ENCODE measurements at places on chromosomes 4 and X.

DNA sequence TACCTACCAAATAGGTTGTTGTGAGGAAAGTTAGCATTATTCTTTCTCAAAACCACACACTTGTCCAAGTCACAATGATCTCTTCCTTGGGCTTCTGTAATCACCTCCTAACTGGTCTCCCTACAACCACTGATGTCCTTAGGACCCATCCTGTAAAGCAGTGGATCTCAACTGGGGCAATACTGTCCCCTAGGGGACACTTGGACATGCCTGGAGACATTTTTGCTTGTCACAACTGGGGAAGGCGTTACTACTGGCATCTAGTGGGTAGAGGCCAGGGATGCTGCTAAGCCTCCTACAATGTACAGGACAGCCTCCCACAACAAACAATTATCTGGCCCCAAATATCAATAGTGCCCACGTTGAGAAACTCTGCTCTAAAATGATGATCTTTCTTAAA, 118.7 kb upstream of the AP1S2 start:
- DNase-seq, result no peak
- H3K27ac ChIP-seq, result no peak overlapping the region
- no peaks in the 10 kb centered on the region for H3K36me3 ChIP-seq
- no peaks in the 10 kb centered on the region for H3K27me3 ChIP-seq
- H3K4me1 ChIP-seq, result no peaks in the 10 kb centered on the region

- no peaks in the 10 kb centered on the region for H3K36me3 ChIP-seq
- DNase-seq, result no peak
- no peaks in the 10 kb centered on the region for H3K27me3 ChIP-seq
- H3K4me1 ChIP-seq, result no peaks in the 10 kb centered on the region
- no peak overlapping the region for H3K4me3 ChIP-seq
- no peak overlapping the region for H3K27ac ChIP-seq
Measured at GRCh38 chr4:47031751-47032404, 511 bp downstream of the GABRB1 start.

DNA sequence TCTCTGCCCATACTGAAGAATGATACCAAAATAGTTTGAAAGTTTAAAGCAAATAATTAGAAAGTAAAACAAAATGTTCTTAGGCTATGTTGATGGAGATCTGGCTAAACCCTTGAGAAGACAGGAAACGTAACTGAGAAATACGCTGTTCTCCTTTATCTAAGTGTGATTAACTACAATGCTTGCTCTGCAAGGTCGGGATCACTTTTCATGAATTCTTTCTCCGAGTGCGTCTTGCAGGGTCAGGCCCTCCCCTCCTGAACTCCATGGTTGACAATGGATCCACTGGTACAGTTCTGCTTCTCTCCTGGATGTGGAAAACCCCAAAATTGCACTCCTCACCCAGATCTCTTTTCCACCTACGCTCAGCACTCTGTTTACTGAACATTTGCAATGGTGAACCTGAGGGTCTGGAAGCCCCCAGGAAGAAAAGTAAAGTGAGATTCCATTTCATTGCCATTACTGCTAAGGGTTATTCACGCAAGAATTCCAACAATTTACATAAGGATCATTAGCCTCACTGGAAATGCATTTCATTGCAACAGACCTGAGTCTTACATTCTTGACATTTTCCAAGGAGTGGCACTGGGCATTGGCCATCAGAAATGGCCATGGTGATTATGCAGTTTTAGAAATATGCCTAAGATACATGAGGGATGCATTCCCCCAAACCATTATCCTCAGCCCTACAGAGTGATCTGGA, 24.6 kb upstream of the WWC2 start:
- no peak overlapping the region for H3K4me3 ChIP-seq
- no peaks in the 10 kb centered on the region for H3K36me3 ChIP-seq
- no peak overlapping the region for H3K27ac ChIP-seq
- H3K27me3 ChIP-seq, result no peaks in the 10 kb centered on the region
- no peaks in the 10 kb centered on the region for H3K4me1 ChIP-seq
- DNase-seq, result no peak

- H3K27me3 ChIP-seq, result no peaks in the 10 kb centered on the region
- no peak overlapping the region for H3K4me3 ChIP-seq
- no peaks in the 10 kb centered on the region for H3K4me1 ChIP-seq
- H3K36me3 ChIP-seq, result no peaks in the 10 kb centered on the region
- no peak for DNase-seq
Measured at GRCh38 chr4:186852964-186853391, 129.3 kb upstream of the FAT1 start.

- no peaks in the 10 kb centered on the region for H3K4me1 ChIP-seq
- no peaks in the 10 kb centered on the region for H3K27me3 ChIP-seq
- peaks cover 1% of the 10 kb centered on the region for H3K36me3 ChIP-seq
- no peak overlapping the region for H3K27ac ChIP-seq
- H3K4me3 ChIP-seq, result peak overlapping the region; percentile 73
Measured at GRCh38 chr4:152534541-152535359, 1.1 kb downstream of the FBXW7 start.

GRCh38 chr4:54229631-54230483, 764 bp downstream of the PDGFRA start:
- H3K27ac ChIP-seq, result peak overlapping the region; percentile 43
- no peaks in the 10 kb centered on the region for H3K4me1 ChIP-seq
- H3K36me3 ChIP-seq, result no peaks in the 10 kb centered on the region
- peak; percentile 64 for DNase-seq

DNA sequence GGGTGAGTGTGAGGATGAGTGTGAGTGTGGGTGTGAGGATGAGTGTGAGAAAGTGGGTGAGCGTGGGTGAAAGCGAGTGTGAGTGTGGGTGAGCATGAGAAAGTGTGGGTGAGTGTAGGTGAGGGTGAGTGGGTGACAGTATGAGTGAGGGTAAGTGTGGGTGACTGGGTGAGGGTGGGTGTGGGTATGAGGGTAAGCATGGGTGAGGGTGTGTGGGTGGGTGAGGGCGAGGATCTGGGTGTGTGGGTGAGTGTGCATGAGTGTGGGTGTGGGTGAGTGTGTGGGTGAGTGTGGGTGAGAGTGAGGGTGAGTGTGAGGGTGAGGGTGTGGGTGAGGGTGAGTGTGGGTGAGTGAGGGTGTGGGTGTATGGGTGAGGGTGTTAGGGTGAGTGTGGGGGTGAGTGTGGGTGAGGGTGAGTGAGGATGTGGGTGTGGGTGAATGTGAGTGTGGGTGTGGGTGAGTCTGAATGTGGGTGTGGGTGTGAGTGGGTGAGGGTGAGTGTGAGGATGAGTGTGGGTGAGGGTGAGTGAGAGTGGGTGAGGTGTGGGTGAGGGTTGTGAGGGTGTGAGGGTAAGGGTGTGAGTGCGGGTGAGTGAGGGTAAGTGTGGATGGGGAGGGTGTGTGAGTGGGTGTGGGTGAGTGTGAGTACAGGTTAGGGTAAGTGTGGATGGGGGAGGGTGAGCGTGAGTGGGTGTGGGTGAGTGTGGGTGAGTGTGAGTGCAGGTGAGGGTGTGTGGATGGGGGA, 48.9 kb downstream of the ING2 start:
- H3K27ac ChIP-seq, result no peak overlapping the region
- no peaks in the 10 kb centered on the region for H3K36me3 ChIP-seq
- H3K4me3 ChIP-seq, result no peak overlapping the region

DNA sequence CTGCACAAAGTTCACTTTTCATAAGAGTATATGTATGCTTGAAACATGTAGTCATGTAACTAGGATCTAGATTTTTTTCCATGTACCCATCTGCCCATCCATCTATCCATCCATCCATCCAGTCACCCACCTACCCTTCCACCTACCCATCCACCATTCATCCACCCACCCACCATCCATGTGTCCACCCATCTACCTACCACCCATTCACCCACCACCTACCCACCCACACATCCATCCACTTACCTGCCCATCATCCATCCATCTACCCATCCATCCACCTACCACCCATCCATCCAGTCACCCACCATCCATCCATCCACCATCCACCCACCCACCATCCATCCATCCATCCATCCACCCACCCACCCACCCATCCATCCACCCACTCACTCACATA, 121.8 kb upstream of the PSAPL1 start:
- H3K4me1 ChIP-seq, result no peaks in the 10 kb centered on the region
- H3K27ac ChIP-seq, result no peak overlapping the region
- H3K27me3 ChIP-seq, result no peaks in the 10 kb centered on the region
- DNase-seq, result no peak

DNA sequence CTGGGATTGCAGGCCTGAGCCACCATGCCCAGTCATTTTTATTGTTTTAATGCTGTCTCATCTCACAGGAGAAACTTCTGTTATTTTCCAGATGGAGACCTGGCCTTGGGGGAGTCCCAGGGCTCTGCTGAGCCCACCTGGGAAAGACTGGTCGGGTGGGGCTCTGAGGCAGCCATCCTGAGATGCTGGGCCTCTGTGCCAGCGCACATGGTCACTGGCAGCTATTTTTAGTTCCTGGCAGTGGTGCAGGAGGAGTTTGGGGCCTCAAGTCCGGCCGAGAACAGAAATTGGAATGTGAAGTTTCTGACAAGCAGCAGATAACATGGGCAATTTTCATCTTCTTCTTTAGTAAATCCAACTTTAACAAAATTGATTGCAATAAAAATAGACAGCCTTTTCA, 44.5 kb downstream of the SORCS2 start:
- H3K27me3 ChIP-seq, result no peaks in the 10 kb centered on the region
- H3K27ac ChIP-seq, result no peak overlapping the region
- DNase-seq, result no peak
- no peaks in the 10 kb centered on the region for H3K4me1 ChIP-seq

DNA sequence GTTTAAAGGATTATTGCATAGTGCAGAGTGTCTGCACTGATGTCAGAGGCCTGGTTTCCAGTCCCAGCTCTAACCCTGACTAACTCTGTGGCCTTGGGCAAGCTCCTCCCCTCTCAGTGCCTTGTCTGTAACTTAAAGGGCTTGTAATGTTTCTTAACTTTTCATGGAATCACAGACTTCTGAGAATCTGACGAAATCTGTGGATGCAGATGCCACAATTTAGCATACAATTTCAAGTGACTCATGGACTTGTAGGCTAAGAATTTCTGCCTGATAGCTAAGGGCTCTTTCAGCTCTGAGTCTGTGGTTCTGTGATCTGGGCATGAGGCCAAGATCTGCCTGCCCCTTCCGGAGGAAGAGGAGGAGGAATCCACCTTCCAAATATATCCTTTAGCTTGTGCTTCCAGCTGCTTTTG, 236.9 kb downstream of the AR start:
- H3K36me3 ChIP-seq, result no peaks in the 10 kb centered on the region
- H3K27ac ChIP-seq, result peak overlapping the region; percentile 49
- no peak overlapping the region for H3K4me3 ChIP-seq
- no peaks in the 10 kb centered on the region for H3K27me3 ChIP-seq

- H3K36me3 ChIP-seq, result no peaks in the 10 kb centered on the region
- peak; percentile 4 for DNase-seq
- H3K27me3 ChIP-seq, result no peaks in the 10 kb centered on the region
- no peaks in the 10 kb centered on the region for H3K4me1 ChIP-seq
- no peak overlapping the region for H3K27ac ChIP-seq
- H3K4me3 ChIP-seq, result no peak overlapping the region
Measured at GRCh38 chr4:6408263-6408662, 64.2 kb downstream of the PPP2R2C start.

DNA sequence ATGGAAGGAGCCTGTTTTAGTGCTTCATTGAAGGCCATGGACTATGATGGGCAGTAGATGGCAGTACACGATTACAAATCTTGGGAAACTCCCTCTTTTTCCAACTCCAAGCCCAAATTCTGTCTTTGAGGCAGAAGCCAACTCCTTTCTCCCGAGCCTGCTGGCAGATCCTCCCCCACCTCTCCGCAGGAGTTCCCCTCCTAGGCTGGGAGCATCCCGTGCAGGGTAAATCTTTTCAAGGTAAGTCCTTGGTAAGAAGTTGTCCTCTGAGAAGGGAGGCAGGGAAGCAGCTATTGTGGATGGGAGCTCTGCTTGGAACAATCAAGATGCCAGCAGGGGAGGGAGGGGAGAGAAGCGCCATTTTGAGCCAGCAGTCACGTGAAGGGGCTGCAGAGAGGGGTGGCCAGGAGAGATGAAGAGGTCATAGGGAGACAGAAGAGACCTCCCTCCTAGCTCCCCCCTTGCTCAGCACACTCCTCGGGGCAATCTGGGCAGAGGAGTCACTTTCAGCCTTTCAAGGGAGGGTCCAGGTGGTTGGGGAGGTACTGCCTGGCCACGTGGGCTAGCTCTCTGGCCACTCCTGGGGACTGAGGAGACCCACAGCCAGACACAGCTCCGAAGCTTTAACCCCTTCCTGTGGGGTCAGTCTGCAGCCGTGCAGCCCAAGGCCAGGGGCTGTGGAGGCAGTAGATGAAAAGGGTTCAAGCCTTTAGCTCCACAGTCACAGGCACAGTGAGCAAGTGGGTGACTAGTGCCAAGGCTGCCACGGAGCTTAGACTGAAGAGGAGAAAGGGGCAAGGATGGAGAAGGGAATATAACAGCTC, 9.6 kb downstream of the CC2D2A start:
- DNase-seq, result peak; percentile 64
- H3K27ac ChIP-seq, result peak overlapping the region; percentile 20
- no peaks in the 10 kb centered on the region for H3K4me1 ChIP-seq
- H3K27me3 ChIP-seq, result no peaks in the 10 kb centered on the region
- H3K4me3 ChIP-seq, result peak overlapping the region; percentile 73
- peaks cover 2% of the 10 kb centered on the region for H3K36me3 ChIP-seq

DNA sequence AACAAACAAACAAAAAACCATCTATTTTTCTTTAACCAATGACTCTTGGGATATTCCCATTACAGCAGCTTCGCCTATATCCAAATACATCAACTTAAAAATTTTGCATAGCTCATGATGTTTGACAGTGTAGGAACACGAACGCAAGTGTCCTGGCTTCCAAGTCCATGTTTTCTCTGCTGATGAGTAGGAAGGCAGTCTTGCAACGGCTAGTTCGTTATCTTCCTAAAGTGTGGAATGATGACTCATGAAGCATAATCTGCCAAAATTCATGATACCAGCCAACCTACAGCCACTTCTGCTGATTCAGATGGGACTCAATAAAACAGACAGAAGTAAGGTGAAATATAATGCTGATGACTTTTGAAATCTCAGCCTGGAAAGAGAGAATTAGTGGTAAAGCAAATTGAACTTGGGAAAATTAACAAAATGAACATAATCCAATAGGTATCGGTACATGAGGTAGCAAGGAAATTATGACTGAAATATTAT, 6.4 kb upstream of the SEPTIN11 start:
- no peak overlapping the region for H3K27ac ChIP-seq
- no peak overlapping the region for H3K4me3 ChIP-seq
- no peaks in the 10 kb centered on the region for H3K36me3 ChIP-seq

DNA sequence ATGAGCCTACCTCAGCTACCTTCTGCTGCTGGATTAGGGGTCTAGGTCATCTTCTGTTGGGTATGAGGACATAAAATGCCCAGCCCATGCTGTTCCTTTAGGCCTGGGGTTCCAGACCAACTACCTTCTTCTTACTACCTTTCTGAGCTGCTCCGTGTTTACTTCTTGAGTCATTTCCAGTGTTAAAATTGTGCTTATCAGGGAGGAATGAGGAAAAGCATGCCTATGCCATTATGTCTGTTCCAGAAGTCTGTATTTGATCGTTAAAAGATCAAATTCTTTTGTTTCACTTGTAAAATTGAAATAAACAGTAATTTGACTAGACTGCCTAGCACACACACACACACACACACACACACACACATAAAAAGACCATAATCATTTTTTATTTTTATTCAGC, 1912.7 kb upstream of the TENM3 start:
- no peaks in the 10 kb centered on the region for H3K27me3 ChIP-seq
- no peaks in the 10 kb centered on the region for H3K4me1 ChIP-seq
- no peak for DNase-seq

Data from aorta (tissue), 5 donors.